ENCODE measurements at places on chromosomes 11 and 22. TPM values are rescaled to one million over a fixed set of nuclear protein-coding genes. Genes with fewer than 3 reads are reported as not detected.

- no peak for DNase-seq
- no peak overlapping the region for H3K27ac ChIP-seq
- no peak overlapping the region for H3K4me3 ChIP-seq
- no peaks in the 10 kb centered on the region for H3K36me3 ChIP-seq
Observed at GRCh38 chr11:15742626-15743519, 613.5 kb downstream of the SOX6 start.

- H3K27ac ChIP-seq: no peak overlapping the region
- H3K4me1 ChIP-seq: no peaks in the 10 kb centered on the region
- no peak overlapping the region for H3K4me3 ChIP-seq
- no peaks in the 10 kb centered on the region for H3K27me3 ChIP-seq
- no peak for DNase-seq
Observed at GRCh38 chr11:131504199-131504949, 134.0 kb downstream of the NTM start.

DNA sequence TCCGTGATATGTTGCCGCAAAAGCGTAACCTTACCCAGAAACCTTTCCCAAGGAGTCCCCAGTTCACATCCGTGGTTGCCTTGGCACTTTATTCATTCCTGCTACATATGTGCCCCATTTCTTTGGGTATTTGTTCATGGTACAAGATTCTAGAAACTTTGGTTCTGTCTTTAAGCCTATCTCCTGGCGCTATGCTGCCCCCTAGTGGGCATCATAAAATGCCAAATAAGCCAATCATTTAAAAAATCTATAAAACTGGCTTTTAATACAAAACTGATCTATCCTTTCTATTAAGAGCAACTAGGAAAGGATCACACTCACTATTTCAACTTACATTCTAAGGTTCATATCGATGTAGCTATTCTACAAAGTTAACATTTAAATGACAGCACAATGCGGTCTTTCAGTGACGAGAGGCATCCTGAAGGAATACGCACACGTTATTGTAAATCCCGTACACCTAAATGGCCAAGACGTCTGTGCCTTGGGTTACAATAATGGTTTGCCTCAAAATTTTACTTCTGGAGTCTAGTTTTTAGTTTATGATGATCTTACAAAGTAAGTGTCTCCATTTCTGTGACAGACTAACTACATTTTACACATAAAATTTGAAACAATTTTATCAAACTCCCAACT, 16.2 kb downstream of the PIWIL3 start:
- peaks cover 31% of the 10 kb centered on the region for H3K27me3 ChIP-seq
- no peaks in the 10 kb centered on the region for H3K36me3 ChIP-seq
- no peaks in the 10 kb centered on the region for H3K4me1 ChIP-seq

GRCh38 chr11:69374110-69374945, 80.4 kb downstream of the MYEOV start:
- H3K27me3 ChIP-seq: peaks cover 33% of the 10 kb centered on the region
- no peak for DNase-seq
- H3K4me3 ChIP-seq: no peak overlapping the region
- H3K27ac ChIP-seq: no peak overlapping the region

DNA sequence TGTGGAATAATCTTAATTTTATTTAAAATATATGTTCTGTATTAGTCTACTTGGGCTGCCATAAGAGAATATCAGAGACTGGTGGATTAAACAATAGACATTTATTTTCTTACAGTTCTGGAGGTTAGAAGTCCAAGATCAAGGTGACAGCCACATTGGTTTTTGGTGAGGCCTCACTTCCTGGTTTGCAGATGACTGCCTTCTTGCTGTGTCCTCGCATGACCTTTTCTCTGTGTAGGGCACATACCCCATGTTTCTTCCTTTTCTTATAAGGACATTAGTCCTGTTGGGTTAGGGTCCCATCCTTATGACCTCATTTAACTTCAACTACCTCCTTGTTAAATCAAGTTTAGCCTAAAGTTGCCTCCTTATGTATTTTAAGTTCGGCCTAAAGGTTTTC, 202.7 kb upstream of the MPPED2 start:
- H3K4me1 ChIP-seq: peaks cover 6% of the 10 kb centered on the region
- H3K4me3 ChIP-seq: no peak overlapping the region
- no peaks in the 10 kb centered on the region for H3K27me3 ChIP-seq
- no peak overlapping the region for H3K27ac ChIP-seq
- DNase-seq: no peak
- H3K36me3 ChIP-seq: no peaks in the 10 kb centered on the region

- no peaks in the 10 kb centered on the region for H3K36me3 ChIP-seq
- H3K27ac ChIP-seq: no peak overlapping the region
- H3K4me3 ChIP-seq: no peak overlapping the region
- H3K4me1 ChIP-seq: no peaks in the 10 kb centered on the region
- DNase-seq: no peak
- H3K27me3 ChIP-seq: no peaks in the 10 kb centered on the region
Observed at GRCh38 chr11:41784513-41785335, 325.3 kb upstream of the LRRC4C start.

DNA sequence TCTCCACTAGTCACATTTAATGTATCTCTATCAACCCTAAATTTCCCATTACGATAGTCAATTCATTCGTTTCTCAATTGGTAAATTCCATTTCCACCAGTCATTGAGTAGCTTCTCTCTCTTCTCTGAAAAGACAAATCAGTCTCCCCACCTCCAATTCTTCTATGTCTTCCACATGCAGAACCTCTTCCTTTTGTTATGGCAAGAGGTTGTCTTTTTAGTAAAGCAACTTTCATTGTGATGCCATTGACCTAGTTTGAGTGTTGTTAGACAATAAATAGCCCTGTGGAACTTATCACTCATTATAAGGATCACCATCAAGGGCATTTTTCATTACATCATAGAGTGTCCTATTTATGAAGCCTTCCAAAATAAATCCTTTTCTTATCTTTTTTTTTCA, 340.9 kb downstream of the LRRC4C start:
- DNase-seq: no peak
- H3K4me3 ChIP-seq: no peak overlapping the region
- H3K4me1 ChIP-seq: no peaks in the 10 kb centered on the region
- H3K27ac ChIP-seq: no peak overlapping the region
- no peaks in the 10 kb centered on the region for H3K27me3 ChIP-seq

DNA sequence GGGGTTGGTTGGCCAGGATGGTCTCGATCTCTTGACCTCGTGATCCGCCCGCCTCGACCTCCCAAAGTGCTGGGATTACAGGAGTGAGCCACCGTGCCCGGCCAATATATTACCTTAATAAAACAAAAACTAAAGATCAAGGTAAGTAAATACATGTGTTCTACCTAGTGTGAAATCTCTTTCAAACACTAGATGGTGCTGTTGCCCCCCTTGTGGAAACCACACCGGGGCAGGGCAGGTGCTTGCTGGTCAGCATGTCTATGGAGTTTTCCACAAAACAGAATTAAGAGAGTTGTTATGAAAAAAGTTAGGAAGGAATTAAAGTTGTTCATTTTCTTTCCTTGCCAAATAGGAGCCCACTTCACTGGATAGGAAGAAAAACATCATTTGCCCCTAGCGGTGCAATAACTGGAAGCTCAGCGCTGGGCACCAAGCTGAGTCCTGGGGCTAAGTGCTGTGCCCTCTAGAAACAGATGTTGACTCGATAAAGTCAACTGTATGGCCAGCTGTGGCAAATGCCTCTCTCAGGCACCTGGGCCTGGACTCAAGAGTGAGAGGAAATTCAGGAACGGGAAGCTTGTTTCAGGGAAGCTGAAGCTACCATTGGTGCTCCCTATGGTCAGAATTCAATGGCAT, 6.3 kb upstream of the KCNJ5 start:
- peaks cover 49% of the 10 kb centered on the region for H3K27me3 ChIP-seq
- H3K4me1 ChIP-seq: no peaks in the 10 kb centered on the region
- H3K4me3 ChIP-seq: no peak overlapping the region
- H3K36me3 ChIP-seq: no peaks in the 10 kb centered on the region

GRCh38 chr11:61688365-61689163, 8.4 kb downstream of the DAGLA start:
- peaks cover 48% of the 10 kb centered on the region for H3K4me1 ChIP-seq
- DNase-seq: no peak
- no peak overlapping the region for H3K27ac ChIP-seq
- no peaks in the 10 kb centered on the region for H3K27me3 ChIP-seq

GRCh38 chr22:28544431-28544868, 135.2 kb downstream of the TTC28 start:
- 0 out of 2 replicates have a peak, but pooled peaks cover 3% of the 10 kb centered on the region for H3K4me1 ChIP-seq
- no peaks in the 10 kb centered on the region for H3K27me3 ChIP-seq
- no peaks in the 10 kb centered on the region for H3K36me3 ChIP-seq
- no peak overlapping the region for H3K4me3 ChIP-seq
- no peak overlapping the region for H3K27ac ChIP-seq

- no peak overlapping the region for H3K27ac ChIP-seq
- H3K4me1 ChIP-seq: no peaks in the 10 kb centered on the region
- DNase-seq: no peak
- no peaks in the 10 kb centered on the region for H3K36me3 ChIP-seq
- no peak overlapping the region for H3K4me3 ChIP-seq
Observed at GRCh38 chr22:26927821-26928220, 270.4 kb downstream of the MIAT start.

- no peak overlapping the region for H3K27ac ChIP-seq
- H3K4me1 ChIP-seq: no peaks in the 10 kb centered on the region
- H3K4me3 ChIP-seq: no peak overlapping the region
- no peaks in the 10 kb centered on the region for H3K36me3 ChIP-seq
Observed at GRCh38 chr11:33932721-33933120, 40.8 kb upstream of the LMO2 start.

- no peak for DNase-seq
- no peak overlapping the region for H3K27ac ChIP-seq
- H3K4me3 ChIP-seq: no peak overlapping the region
- H3K36me3 ChIP-seq: no peaks in the 10 kb centered on the region
- peaks cover 9% of the 10 kb centered on the region for H3K4me1 ChIP-seq
- no peaks in the 10 kb centered on the region for H3K27me3 ChIP-seq
Observed at GRCh38 chr11:32332990-32333319, 102.4 kb downstream of the WT1 start.

DNA sequence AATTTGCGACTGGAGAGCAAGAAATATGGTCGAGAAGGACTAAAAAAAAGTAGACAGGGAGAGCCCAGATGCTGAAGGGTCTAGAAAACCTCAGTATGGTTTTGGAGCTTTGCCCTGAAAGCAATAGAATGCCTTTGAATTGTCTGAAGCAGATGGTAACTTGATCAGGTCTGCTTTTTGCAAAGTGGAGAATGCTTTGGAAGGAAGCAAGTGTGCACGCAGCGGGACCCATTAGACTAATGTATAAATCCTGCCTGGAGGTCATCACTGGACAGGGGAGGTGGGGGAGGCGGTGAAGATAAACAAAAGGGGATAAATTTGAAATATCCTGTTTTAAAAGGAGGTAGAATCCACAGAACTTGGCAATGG, 757 bp upstream of the HINFP start:
- peaks cover 30% of the 10 kb centered on the region for H3K4me1 ChIP-seq
- H3K27me3 ChIP-seq: no peaks in the 10 kb centered on the region
- H3K4me3 ChIP-seq: peak overlapping the region; percentile 69
- H3K36me3 ChIP-seq: peaks cover 6% of the 10 kb centered on the region
- peak overlapping the region; percentile 55 for H3K27ac ChIP-seq

CD3G gene
- total RNA-seq: not detected

TTLL1 gene
- total RNA-seq: 1.6 TPM

ANO3 gene
- total RNA-seq: 0.44 TPM

TBX10 gene
- 0.27 TPM for total RNA-seq

UBQLNL gene
- total RNA-seq: not detected
